ENCODE measurements at places on chromosomes 3 and 15.

DNA sequence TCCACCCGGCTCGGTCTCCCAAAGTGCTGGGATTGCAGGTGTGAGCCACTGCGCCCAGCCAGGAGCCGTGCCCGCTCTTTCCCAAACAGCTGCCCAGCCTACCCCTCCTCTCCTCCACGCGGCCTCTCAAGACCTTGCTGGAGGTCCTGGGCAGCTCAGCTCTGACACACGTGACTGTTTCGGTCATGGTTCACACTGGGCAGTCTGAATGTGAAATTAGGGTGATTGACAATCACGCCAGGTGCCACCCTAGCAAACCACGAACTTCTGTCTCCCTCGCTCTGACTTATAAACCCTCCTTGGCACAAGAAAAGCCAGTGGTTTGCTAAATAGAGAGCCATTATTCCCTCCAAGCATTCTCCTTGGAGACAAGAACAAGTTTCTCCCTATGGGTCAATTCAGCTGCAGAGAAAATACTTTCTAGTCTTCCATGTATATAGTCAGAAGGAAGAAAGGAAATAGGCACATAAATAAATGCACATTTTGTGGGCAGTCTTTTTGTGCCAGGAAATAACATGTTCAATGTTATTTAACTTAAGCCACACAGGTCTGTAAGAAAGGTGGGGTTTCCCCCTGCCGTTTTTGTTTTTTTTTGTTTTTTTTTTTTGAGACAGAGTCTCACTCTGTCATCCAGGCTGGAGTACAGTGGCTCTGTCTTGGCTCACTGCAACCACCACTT, 121.9 kb upstream of the MEF2A start:
- no peak for DNase-seq

GRCh38 chr3:130838898-130839600, 54.8 kb upstream of the ATP2C1 start:
- no peak for DNase-seq

GRCh38 chr15:61205346-61205921, 23.7 kb downstream of the RORA start:
- DNase-seq: no peak

DNA sequence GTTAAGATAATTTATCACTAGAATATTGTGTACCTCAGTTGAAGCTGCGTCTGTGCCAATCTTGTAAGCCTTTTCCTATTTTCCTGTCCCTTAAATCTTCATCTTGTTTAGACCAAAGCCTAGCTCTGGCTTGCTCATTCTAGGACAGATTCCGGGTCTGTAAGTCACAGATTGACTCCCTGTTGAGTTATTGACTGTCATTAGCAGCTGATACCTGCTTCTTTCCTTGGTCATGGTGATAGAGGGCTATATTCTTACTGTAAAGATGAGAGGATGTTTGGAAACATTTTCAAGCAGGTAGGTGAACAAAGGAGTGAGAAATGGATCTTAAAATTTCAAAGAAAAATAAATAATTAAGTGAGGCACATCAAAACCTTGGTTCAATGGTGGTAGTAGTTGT, 200.2 kb downstream of the KCNH8 start:
- DNase-seq: no peak

DNA sequence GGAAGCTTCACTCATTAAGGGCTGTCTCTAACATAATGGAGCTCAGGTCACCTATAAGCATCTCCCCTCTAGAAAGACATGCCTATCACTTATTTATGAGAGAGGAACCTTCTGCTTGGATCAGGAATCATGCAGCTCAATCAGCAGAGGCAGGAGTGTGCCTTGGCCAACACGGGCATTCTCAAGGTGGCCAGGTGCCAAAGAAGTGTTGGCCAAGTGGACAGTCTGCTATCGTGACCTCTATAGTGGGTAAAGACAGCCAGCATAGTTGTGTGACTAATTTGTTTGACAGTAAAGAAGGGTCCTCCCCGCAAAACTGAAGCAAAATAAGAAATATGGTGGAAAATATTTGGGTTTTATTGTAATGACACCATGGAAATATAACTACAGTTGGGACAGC, 14.7 kb upstream of the AGTR1 start:
- no peak for DNase-seq

DNA sequence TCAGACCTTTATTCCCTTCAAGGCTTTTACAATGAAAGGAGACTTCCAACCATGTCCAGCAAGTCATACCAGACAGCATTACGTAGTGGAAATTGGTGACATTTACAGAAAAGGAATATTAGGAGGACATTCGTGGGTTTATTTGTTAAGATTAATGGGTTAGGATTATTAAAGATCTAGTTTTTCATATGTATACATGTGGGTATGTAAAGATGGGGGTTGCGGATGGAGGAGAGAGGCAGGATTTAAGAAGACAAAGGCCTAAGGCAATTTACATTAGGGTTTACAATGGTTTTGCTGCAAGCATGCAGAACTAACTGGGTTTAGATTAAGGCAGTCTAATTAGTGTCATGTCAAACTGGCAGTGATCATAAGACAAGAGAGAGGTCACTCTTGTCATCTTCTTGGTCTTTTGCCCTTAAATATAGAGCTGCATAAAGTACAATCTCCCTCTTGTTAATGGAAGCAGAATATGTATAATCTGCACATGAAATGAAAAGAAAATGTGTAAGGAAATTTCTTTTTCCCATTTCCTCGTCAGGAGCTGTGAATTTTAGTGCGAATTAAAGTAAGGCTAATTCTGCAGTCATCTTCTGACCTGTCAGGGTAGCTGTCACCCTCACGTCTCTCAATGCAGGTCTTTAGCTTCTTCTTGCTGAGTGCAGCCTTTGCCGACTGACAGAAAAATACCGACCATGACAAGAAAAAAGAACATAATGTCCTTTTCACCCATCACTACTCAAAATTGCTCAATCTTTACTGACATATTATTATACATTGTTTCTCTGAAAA, 258.9 kb upstream of the MEIS2 start:
- DNase-seq: no peak

DNA sequence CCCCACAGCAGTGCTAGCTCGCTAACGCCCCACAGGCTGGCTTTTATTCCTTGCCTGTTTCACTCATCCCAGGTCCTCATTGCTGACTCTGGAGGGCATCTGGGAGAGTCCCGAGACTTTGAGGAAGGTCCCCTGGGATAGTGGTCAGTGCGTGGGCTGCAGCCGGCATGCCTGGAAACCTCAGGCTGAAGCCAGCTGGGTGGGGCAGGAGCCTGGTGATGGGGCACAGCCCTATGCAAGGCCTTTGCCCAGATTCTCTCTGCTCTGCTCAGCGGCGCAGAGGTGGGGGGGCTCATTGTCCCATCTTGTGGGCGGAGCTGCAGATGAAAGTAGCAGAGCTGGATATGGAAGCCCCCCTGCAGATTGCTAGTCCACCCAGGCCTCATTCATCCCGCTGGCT, 55.7 kb upstream of the SMAD6 start:
- peak; percentile 3 for DNase-seq

DNA sequence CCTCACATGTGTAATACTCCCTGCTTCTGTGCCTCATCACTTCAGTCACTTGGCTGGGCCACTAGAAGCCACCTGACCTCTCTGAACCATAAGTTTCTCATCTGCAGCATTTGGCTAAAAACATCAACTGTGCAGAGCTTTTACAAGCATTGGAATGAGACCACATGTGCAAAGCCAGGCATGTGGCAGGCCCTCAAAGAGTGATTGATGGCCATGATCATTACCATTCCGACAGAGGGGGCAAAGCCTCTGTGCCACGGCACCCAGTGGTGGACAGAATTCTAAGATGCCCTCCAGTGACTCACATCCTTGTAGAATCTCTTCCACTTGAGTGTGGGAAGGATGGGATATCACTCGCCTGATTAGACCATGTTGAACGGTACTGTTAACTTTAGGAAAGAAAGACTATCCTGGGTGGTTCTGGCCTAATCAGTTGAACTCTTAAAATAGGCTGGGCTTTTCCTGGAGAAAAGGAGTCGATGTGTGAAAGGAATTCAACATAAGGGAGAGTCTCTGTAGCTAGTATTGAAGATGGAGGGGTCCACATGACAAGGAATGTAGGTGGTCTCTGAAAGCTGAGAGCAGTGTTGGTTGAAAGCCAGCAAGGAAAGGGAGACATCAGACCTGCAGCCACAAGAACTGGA, 13.5 kb downstream of the CDCP1 start:
- no peak for DNase-seq

DNA sequence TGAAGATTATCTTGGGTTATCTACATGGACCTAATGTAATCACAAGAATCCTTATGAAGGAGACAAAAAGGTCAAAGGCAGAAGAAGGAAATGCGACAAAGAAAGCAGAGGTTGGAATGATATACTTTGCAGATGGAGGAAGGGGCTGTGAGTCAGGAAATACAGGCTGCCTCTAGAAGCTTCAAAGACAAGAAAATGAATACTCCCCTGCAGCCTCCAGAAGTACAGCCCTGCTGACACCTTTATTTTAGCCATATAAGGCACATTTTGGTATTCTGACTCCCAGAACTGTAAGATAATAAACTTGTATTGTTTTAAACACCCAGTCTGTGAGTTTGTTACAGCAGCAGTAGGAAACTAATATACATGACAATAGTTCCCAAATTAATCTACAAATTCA, 58.6 kb downstream of the SIDT1 start:
- no peak for DNase-seq

GRCh38 chr15:28881170-28881569, 4.6 kb upstream of the APBA2 start:
- no peak for DNase-seq

GRCh38 chr15:51327081-51327480, 11.3 kb downstream of the CYP19A1 start:
- no peak for DNase-seq

DNA sequence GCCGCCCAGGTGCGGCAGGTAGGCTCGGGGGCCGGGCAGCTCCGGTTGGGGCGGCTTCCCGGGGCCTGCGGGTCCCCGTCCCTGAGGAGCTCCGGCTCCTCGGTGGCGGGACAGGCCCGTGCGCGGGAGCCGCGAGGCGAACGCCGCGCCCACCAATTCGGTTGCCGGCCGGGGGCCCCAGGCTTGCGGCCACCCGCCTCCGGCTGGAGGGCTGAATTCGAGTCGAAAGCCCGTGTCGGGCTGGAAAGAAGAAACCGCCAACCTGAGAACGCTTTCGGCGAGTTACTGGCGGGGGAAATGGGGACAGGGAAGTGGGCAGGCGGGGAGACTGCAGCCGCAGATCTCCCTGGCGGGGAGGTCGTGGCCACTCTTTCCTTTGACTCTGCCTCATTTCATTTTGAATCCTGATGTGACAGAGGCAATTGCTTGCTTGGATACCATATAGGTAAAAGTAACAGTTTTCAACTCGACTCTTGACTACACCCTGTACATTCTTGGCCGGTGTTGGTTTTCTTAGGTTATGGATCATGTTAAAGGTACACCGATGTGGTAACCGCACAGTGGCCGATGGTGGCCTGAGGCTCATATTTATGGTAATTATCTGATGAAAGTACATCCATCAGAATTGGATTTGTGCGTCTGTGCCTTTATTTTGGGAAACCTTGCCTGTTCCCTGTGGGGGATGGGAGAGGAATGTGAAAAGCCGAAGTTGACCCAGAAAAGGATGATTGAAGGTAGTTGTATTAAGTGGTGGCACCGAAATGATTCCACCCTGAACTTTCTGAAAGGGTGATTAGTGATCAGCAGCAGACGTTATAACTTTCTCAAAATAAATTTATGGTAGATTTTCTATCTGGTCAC, 1.7 kb downstream of the B3GNT5 start:
- DNase-seq: no peak

- no peak for DNase-seq
Measured at GRCh38 chr3:101011136-101011535, 17.9 kb upstream of the ABI3BP start.

- peak; percentile 78 for DNase-seq
Measured at GRCh38 chr15:77013776-77014131, 18.8 kb downstream of the PSTPIP1 start.

DNA sequence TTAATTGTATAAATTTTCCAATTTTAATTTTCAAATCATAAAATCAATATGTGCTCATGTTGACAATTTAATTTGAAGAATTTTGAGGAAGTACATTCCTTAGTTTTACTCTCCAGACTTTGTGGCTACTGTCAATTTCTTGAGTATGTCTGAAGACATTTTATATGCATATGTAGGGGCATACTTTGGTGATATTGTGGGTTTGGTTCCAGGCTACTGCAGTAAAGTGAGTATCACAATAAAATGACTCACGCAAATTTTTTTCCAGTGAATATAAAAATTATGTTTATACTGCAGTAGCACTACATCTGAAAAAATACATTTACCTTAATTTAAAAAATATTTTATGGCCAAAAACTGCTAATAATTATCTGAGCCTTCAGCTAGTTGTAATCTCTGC, 123.2 kb upstream of the PLCL2 start:
- DNase-seq: no peak

DNA sequence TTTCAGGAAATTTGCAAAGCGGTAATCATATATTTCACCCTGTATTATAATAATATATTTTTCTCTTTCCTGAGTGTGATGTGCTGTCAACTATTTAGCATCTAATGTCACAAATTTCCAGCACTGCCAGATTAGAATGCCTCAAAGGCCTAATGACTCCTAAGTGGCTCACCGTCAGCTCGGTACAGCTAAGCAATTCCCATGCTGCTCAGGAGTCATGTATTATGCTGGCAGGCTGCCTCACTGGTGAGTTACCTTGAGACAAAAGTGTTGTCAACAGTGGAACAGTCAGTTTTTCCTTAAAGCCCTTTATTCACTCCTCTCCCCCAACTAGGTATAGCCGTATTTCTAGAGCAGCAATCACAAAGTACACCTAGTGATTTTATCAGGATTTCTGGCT, 83.6 kb downstream of the NSUN3 start:
- DNase-seq: no peak

GRCh38 chr3:14133188-14133800, 8.4 kb downstream of the TMEM43 start:
- DNase-seq: no peak

GRCh38 chr15:84654689-84655453, 788 bp upstream of the WDR73 start:
- peak; percentile 80 for DNase-seq
